AG04450 (cell line): ENCODE measurements at places on chromosomes 4 and X. TPM values are rescaled to one million over a fixed set of nuclear protein-coding genes. Genes with fewer than 3 reads are reported as not detected.

DNA sequence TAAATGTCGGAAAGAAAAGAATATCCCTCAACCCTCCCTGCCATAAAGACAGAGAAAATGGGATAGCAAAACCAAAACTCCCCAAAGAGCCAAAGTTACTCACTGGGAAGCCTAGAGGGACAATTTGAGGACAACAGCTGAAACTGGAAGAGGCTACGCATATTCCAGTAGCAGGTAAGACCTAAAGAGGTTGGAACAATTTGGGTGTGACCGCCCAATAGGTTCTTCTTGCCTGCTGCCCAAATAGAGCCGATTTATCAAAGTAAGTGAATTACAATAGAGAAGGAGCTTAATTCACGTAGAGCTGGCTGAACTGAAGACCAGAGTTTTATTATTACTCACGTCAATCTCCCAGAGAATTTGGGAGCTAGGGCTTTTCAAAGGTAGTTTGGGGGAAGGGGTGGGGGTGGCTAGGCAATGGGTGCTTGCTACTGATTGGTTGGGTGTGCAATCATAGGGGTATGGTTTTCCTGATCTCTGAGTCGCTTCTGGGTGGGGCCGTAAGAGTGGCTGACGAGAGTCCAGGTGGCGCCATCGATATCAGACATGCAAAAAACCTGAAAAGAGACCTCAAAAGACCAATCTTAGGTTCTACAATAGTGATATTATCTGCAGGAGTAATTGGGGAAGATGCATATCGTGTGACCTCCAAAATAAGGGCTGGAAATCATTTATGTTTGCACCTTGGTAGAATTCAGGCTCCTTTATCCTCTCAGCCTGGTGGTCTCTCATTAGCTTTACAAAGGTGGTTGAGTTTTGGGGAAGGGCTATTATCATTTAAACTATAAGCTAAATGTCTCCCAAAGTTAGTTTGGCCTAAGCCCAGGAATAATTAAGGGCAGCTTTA, 39.0 kb upstream of the SLC7A3 start:
- no peak for DNase-seq

DNA sequence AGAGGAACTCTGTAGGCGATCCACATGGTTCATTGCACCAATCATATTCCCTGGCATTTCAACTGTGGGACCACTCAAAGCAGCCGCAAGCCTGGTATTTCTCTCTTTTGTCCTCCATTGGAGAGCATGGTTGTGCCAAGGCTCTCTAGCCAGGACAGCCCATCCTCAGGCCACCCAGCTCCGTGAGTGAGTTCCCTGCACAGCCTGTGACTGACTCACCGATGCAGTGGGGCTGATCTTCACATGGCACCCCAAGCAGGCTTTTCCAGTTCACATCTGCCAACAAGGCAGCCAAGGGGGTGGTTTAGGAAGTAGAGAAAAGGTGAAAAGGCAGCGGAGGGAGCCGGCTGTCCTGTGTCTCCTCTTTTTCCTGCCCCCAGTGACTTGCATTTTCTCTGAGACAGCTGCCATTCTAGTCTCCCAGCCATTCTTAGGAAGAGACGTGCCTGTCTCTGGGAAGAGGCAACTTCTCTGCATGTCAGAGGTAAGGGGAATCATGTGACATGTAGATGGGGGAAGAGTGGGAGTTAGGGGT, 69.2 kb downstream of the MID1IP1 start:
- DNase-seq = no peak

DNA sequence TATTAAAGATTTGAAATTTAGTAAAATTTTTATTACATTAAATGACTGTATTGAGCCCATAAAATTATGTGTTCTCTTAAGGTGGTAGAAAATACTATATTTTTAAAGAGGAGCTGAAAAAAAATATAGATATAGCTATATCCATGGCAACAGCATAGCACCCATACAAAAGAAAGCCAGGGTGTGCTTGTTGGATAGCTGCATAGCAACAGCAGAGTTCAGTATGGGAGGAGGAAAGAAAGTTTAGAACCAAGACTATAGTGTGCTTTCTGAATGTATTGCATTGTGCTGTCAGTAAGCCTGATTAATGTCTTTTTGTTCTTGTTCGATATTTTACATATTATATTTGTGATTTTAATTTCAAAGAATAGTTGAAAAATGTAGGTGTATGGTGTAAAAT, 78.4 kb downstream of the GRID2 start:
- DNase-seq = no peak

- DNase-seq = peak; percentile 46
Measured at GRCh38 chr4:118836301-118837120, 585 bp upstream of the SEC24D start.

- no peak for DNase-seq
Measured at GRCh38 chrX:120741452-120741851, 111.6 kb upstream of the C1GALT1C1 start.

GRCh38 chr4:125710766-125711165, 396.0 kb downstream of the FAT4 start:
- no peak for DNase-seq

DNA sequence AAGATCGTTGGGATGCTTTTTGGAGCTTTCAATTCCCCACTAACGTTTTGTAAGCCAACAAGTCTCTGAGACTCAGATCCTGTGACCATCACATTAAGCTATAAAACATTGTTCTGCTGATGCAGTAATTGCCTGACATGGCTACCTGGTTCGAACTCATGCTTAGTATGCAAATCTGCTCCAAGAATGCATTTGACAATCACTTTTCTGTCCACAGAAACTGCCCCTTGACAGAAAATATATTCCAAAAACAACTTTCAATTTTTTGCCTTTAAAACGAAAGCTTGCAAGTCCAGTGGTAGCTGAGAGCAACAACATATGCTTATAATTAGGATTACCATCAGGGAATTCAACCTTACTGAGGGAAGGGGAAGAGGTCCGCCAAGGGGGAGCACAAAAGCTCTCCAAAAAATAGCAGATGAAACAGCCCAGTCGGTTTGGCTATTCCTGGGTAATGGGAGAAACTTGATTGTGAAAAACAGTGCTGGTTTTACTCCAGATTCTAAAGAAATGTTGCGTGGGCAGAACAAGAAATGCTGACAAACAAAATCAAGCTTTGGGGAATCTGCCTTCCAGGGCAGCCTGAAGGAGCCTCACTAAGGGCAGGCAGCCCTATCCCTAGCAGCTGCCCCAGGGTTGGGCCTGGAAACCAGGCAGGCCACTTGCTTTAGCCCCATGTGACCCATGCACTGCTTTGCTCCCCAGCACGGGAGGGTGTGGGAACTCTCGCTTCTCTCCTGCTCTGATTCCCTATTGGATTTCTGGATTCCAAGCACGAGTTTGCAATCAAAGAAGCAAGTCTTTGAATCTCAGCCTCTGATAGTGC, 160.7 kb upstream of the LDB2 start:
- DNase-seq = peak; percentile 18

DNA sequence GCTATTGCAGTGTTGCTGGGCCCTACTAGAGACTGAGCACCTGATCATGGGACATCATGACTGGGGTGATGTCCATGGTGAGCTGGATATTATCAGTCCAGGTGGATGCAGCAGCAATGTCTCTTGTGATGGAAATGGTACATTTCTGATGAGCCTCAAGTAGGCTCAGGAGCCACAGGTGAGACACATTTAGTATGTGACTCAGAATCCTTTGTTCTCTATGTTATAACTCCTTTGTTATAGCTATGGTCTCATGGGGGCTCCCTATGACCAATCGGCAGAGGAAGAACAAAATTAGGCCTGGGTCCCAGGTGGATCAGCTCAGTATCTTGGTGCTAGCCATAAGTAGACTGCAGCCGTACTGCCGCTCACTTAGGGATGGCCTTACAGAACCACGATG, 107.9 kb upstream of the FAT1 start:
- DNase-seq = no peak

- no peak for DNase-seq
Measured at GRCh38 chrX:44002567-44002966, 29.4 kb upstream of the NDP start.

Gene ZAR1
- polyA plus RNA-seq = not detected in 2 replicates

GRCh38 chr4:148445860-148446330, 3.7 kb upstream of the NR3C2 start:
- DNase-seq = no peak

GRCh38 chrX:123713841-123714240, 19.0 kb downstream of the THOC2 start:
- DNase-seq = no peak

GRCh38 chr4:179292468-179292867, 1850.2 kb upstream of the AGA start:
- DNase-seq = no peak

DNA sequence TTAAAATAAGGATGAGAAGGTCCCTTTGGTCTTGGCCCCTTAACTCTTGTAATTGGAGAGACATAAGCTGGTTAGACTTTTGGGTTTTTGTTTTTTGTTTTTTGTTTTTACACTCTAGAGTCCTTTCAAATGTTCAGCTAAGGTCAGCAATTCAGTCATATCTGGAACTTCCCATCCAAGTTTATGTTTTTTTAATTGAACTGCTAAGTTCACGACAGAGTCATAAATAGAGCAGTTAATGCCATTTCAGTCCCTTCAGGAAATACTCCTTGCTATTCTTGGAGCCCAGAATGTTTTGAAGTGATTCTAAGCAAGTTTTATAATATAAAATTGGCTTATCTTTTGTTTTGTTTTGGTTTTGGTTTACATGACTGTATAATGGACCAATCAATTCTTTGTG, 329.4 kb upstream of the PABPC4L start:
- DNase-seq = no peak

GRCh38 chrX:115134382-115134781, 54.8 kb upstream of the RBMXL3 start:
- no peak for DNase-seq

DNA sequence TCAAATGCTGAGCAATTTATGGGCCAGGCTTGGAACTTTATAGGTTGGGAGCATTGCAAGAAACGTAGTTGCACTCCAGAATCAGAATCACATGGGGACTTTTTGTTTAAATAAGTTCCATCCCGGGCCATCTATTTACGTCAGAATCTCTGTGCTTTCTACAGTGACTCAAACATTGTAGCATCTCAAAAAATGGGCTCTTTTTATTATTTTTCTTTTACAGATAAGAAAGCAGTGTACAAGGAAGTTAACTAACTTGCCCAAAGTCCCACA, 10.2 kb downstream of the CC2D2A start:
- peak; percentile 52 for DNase-seq

- DNase-seq = no peak
Measured at GRCh38 chr4:51884606-51885005, 41.7 kb downstream of the DCUN1D4 start.

DNA sequence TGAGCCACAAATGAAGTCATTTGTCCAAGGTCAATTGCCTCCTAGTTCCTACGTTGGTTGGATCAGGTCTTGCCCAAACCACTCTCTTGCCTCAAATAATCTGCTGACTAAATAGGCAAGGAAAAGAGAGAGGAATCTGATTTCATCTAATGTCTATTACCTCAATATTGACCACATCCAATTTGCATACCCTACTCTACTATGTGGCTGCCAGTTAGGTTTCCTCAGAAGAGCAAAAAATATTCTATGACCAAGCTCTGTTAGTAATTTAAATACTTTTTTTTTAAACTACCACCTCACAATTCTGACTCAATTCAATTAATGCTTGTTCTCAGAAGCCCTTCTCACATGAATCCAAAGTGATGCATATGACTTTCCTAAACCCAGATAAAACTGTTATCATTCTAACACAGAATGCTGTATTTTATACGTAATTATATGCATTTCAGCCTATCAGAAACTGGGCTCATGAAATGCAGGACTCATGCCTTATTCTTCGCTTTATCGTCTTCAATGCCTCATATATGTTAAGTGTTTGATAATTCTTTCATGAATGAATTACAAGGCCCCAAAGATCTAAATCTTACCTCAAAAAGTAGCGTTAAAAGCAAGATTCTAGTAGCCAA, 98.6 kb downstream of the HUWE1 start:
- DNase-seq = no peak

GRCh38 chr4:164446516-164446915, 307.4 kb upstream of the SMIM31 start:
- DNase-seq = no peak

- DNase-seq = no peak
Measured at GRCh38 chr4:109648266-109648996, 54.8 kb downstream of the CASP6 start.

Gene PPP4R3C
- polyA plus RNA-seq = not detected in 2 replicates

- peak; percentile 74 for DNase-seq
Measured at GRCh38 chr4:117324851-117325491, 239.6 kb upstream of the TRAM1L1 start.

DNA sequence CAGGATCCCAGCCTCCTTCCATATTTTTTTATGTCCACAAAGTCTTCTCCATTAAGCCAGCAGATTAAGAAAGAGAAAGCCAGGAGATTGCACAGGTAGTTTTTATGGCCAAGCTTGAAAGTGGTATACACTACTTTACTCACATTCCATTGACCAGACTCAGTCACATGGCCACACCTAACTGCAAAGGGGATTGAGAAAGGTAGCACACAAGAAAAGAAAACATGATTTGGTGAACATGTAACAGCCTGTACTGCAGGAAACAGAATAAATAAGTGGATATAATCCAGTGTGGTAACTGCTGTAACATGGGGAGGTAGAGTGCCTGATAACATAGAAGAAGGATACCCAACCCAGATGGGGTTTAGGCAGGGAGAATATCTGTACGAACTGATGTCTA, 43.9 kb downstream of the HOPX start:
- no peak for DNase-seq

Gene PPARGC1A
- 0.31 and 0.73 TPM in 2 replicates for polyA plus RNA-seq

GRCh38 chrX:136491832-136492231, 4.1 kb downstream of the BRS3 start:
- no peak for DNase-seq

DNA sequence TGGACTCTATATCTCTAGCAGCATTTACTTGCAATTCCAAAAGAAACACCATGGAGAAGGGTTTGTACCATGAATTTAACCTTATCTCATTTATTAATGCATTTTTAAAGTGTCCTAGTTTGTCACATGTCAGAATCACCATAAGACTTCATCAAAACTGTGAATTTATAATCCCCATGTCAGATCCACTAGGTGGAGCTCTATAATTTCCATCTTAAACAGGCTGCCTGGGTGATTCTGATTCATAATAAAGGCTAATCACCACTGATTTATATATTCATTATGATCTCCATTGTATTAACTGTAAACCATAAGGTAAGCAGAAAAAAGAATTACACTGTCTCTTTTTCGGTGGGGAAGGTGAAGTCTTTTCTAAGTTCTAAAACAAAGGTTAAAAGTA, 4.0 kb downstream of the TCEAL2 start:
- DNase-seq = no peak

- peak; percentile 23 for DNase-seq
Measured at GRCh38 chrX:72121383-72121782, 10.3 kb downstream of the RTL5 start.

- no peak for DNase-seq
Measured at GRCh38 chr4:72507167-72507566, 61.9 kb downstream of the ADAMTS3 start.
